ENCODE measurements at places on chromosomes 5 and 9.
A peak's percentile ranks its signal among the peaks of the same experiment; 100 is the strongest.

DNA sequence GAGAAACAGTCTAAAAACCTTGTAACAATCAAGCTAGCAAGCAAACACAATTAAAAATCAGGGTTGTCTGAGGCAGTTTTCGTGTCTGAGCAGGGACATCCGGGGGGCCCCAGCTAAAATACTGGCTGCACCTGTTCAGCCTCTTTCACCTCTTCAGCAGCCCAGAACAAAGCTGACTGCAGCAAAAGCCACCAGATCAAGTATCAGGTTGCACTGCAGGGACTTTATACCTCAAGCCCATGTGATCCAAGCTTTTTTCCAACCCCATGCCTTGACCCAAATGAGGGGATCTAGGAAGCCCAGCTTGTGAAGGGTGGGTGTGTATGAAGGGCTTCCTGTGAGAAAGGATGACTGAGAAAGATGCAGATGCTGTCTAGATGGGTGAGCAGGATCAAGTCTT is 133.4 kb downstream of the SEMA6A start:
- DNase-seq = no peak

DNA sequence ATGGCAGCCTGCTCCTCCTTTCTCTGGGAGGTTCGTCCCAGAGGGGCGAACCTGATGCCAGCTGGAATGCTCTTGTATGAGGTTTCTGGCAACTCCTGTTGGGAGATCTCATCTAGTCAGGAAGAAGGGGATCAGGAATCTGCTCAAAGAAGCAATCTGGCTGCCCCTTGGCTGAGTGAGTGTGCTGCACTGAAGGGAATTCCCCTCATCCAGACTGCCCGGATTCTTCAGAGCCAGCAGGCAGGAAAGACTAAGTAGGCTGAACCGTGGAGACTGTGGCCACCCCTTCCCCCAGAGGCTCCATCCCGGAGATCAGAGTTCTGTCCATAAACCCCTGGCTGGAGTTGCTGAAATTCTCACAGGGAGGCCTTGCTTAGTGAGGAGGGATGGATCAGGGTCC is 476.0 kb downstream of the CSNK1G3 start:
- no peak for DNase-seq

DNA sequence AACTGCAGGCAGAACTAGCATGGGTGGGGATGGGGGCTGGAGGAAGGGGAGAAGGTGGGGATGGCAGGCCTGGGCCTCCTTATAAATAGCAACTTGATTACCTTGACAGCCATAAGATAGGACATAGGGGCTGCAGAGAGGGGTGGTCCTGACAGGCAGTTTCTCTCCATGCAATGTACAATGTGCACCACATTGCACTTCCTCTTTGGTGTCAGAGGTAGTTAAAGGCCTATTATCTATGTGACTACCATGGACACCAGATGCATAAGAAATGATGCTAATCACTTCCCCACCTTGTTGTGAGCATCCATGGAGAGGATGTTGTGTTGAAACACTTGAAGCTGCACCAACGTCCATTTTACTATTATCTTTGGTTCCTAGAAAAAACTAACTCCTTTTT is 20.2 kb upstream of the SUB1 start:
- no peak for DNase-seq

DNA sequence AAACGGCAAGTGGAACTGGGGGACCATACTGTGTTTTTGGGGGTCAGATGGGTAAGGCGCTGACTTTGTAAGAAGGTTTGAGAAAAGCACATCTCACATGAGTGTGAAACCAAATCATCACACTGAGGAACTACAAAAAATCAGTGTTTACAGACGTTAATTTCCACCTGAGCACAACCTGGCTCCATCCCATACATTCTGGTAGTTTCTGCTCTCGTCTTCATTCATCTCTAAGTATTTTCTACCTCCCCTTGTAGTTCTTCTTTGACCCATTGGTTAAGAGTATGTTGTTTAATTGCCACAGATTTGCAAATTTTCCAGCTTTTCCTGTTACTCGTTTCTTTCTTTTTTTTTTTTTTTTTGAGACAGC is 8.9 kb upstream of the DPP7 start:
- no peak for DNase-seq

- no peak for DNase-seq
Measured at GRCh38 chr9:123309611-123310010, 41.2 kb upstream of the STRBP start.

- DNase-seq = no peak
Measured at GRCh38 chr5:37184748-37185364, 64.3 kb downstream of the CPLANE1 start.

GRCh38 chr5:102792705-102793104 is 37.6 kb downstream of the PAM start:
- DNase-seq = no peak

GRCh38 chr5:146447734-146448380 is 724 bp downstream of the TCERG1 start:
- peak; percentile 55 for DNase-seq

DNA sequence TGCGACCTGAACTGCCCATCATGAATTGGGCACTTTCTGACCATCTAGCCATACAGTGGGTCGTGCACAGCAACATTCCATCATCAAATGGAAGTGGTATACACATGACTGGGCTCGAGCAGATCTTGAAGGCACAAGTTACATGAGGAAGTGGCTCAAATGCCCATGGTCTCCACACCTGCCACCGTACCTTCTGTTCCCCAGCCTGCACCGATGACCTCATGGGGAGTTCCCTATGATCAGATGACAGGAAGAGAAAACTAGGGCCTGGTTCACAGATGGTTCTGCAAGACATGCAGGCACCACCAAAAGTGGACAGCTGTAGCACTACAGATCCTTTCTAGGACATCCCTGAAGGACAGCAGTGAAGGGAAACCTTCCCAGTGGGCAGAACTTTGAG is 21.8 kb downstream of the MTMR12 start:
- no peak for DNase-seq

- no peak for DNase-seq
Measured at GRCh38 chr9:108184009-108184408, 671.8 kb downstream of the ACTL7B start.

GRCh38 chr5:1973391-1974013 is 90.8 kb upstream of the IRX4 start:
- no peak for DNase-seq

DNA sequence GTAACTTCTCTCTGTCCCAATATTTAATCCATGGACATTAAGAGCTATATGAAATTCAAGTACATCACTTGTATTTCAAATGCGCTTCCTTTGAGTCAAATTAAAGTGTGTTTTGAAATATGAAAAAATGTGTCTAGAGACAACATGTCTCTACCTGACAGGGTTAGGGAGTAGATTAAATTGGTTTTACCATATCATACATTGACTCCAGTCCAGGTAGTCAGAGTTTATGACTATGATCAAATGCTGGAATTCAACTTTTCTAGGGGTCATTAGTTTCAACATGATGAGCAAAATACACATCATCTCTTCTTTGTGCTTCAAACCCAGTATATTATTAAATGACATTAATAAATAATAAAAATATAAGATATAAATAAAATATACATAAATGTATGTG is 259.2 kb downstream of the CDH10 start:
- no peak for DNase-seq

- DNase-seq = no peak
Measured at GRCh38 chr9:125549465-125549871, 157.5 kb downstream of the MAPKAP1 start.

DNA sequence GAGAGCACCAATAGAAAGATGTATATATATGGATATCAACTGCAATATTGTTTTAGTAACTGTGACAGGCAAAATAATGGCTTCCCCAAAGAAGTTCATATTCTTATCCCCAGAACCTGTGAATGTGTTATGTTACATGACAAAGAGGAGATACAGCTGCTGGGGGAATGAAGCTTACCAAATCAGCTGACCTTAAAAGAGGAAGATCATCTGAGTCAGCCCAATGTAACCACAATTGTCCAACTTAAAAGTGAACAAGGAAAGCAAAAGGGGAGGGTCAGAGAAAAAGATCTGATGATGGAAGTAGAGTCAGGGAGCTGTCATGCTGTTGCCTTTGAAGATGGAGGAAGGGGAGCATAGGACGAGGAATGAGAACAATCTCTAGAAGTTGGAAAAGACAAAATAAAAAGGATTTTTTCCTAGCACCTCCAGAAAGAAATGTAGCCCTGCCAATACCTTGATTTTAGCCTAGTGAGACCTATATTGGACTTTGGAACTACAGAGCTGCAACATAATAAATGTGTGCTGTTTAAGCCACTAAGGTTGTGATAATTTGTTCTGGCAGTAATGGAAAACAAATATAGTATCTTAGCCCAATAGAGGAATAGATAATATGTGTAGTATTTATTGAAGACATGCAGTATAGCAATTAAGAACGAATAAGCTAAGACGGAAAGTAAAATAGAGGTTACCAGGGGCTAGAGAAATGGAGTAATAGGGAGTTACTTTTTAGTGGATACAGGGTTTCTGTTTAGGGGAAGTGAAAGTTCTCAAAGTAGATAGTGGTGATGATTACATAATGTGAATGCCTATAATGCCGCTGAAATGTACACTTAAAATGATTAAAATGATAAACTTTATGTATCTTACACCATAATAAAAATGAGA is 115.9 kb downstream of the PIK3R1 start:
- DNase-seq = peak; percentile 80

- no peak for DNase-seq
Measured at GRCh38 chr5:174044466-174045254, 846 bp upstream of the NSG2 start.

GRCh38 chr5:80998590-80998979 is 38.4 kb downstream of the RASGRF2 start:
- DNase-seq = no peak

DNA sequence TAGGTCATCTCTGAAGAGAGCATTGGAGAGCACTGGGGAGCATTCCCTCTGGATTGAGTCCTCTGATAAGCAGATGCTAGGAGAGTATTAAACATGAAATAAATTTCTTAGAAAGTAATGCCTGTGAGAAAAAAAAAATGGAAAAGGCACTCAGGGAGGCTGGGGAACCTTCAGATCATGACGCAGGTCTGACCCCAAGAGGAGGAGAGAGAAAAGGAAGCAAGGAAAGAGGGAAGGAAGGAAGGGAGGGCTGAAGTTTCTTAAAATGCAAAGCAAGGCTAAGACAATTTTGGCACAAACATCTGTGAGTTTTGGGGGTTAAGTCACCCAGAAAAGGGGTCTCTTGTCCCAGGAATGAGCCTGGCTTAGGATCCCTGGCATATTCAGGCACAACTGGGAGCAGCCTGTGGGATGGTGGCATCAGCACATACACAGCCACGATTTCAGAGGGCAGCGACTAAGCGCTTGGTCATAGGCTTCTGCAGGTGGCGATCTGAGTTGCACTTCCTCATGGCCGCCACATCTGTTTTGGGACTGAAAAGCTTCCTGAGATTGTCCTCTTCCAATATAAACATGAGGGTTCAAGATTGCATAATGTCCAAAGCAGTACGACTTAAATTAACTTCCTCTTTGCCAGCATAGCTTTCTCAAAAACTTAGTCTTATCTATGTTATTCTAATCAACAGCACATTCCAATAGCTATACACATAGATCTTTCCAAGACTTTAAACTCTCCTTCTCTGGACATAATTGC is 692.7 kb downstream of the DNAH5 start:
- DNase-seq = no peak

DNA sequence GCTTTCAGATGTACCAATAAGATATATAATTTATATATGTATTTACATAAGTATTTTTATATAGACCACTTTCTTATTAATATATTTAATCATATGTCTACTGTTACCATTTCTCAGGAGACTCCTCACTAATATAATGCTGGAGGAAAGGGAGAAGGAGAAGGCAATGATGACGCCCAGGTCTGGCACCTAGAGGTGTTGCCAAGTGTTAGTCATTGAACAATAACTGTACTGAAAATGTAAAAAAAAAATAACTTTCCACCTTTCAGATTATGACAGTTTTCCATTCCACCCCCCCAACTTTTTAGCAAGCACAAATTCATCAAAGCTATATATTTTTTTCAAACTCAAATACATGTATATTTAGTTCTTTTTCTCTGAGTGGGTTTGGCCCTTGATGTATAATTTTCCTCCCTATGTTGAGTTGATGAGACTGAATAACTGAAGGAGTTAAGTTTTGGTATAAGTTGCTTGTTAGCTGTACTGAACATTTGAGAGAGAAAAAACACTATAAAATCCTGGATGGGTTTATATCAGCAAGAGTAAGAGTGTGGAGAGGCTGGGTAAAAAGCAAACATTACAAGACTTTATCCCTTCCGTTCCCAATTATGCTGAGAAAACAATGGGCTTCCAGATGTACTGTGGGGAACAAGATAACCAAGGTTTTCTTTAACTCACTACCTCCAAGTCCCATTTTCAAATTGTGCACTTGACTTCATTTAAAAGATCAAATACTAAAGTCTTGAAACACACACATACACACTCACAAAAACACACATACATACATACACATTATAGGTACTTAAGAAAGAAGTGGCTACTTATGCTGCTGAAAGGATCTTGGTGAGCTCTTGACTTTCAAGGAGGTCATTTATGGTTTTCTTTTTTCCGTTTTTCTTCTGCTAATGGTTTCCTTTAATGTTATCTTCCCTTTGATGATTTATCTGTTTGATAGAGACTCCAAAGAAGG is 142.8 kb upstream of the IFNE start:
- DNase-seq = no peak

- no peak for DNase-seq
Measured at GRCh38 chr5:150848271-150848670, 1.9 kb downstream of the IRGM start.

GRCh38 chr5:134248256-134248655 is 22.4 kb upstream of the PPP2CA start:
- DNase-seq = peak; percentile 17

DNA sequence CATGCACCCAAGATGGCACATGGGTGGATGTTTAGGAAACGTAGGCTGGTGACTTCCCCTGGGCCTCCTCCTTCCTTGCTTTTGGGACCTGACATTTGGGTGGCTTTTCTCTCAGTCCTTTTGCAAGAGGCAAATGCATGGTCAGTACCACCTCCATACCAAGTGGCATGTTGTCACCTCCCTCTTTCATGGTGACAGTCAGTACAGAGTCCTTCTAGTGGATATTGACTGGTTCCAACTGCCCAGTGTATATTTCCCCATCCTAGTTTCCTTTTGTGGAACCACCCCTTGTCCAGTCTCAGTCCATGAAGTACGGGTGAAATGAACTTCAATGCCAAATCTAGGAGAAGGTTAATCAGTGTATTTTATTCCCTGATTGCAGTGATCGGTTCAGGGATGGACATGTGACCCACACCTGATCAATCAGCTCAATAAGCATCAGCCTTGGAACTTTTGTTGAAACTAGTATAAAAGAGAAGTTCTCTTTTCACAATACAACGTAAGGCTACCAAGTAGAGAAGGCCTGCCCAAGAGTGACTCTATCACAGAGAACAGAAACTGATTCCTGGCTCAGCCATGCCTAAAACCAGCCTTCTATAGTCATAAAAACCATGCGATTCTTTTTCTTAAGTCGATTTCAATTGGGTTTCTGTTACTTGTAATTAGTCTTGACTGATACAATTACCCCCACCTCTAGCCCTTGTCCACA is 143.4 kb upstream of the KLF9 start:
- no peak for DNase-seq

- no peak for DNase-seq
Measured at GRCh38 chr5:152089644-152090043, 165.0 kb upstream of the GLRA1 start.

DNA sequence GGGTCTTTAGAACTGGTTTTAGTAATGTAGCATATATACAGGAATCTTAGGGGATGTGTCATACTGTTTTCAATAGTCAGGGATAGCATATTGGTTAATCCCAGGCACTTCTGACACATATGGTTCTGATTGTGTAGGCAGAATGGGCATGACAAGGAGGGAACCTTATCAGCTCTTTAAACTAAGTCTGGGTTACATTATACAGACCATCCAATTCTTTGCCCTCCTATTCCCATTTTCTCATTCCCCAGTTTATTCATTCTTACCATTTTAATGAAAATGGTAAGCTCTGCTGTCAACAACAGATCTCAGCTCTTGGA is 85.1 kb downstream of the NDUFAF2 start:
- peak; percentile 71 for DNase-seq

Measured in IMR-90 (cell line).